ENCODE measurements at places on chromosomes 3 and 15.

DNA sequence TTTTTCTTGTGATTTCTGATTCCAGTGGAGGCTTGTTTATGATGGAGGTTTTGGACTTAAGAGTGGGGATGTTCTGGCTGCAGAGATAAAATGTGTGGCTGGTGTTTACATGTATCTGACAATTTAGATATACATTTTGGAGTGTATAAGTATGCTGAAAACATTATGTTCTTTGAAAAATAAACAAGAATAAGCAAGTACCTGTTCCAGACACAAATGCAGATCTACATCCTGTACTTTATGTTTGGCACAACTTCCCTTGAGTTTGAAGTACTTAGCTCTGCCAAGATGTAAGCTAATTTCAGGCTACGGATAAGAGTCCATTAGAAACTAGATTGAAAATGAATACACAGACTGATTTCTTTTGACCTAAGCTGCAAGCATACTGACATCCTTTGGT lies 277.2 kb downstream of the CHST2 start:
- no peak for DNase-seq

GRCh38 chr3:88589138-88589537 lies 439.4 kb downstream of the C3orf38 start:
- DNase-seq, result no peak

- no peak for DNase-seq
These were observed 7.7 kb downstream of the ITIH1 start for GRCh38 chr3:52784931-52785590.

GRCh38 chr3:1533763-1534162 lies 440.9 kb downstream of the CNTN6 start:
- DNase-seq, result no peak

GRCh38 chr3:39295184-39295775 lies 15.4 kb upstream of the CX3CR1 start:
- DNase-seq, result no peak

- no peak for DNase-seq
These were observed 10.9 kb upstream of the OXTR start for GRCh38 chr3:8780279-8780678.

- no peak for DNase-seq
These were observed 741.5 kb downstream of the EDEM1 start for GRCh38 chr3:5929027-5929426.

DNA sequence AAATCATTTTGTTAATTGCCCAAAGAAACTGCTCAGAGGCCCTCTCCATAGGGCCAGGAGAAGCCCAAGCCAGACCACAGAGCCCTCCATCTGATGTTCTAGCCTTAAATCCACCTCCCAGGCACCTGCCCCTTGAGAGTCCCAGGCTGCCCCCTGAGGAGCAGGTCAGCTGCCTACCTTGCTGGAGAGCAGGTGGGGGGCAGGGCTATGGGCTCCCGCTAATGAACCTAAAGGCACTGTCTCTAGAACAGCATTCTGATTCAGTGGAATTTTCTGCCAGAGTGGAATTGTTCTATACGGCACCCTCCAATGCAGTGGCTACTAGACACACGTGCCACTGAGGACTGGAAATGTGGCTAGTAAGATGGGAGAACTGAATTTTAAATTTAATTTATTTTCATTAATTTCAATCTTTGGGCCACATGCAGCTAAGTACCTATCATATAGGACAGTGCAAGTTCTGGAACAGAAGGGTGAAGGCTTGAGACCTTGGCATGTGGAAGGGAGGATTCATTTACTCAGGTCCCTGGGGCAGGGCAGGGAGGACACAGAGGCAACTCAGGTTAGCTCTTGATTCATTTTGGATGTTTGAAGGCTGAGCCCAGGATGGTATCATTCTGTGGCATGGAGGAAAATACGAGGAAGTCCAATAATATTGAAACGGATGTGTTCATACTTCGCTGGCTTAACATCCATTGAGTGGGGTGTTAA lies 11.4 kb downstream of the AMOTL2 start:
- no peak for DNase-seq

GRCh38 chr15:94000606-94001005 lies 230.8 kb upstream of the MCTP2 start:
- no peak for DNase-seq

GRCh38 chr15:55564347-55565145 lies 23.6 kb downstream of the PYGO1 start:
- no peak for DNase-seq

DNA sequence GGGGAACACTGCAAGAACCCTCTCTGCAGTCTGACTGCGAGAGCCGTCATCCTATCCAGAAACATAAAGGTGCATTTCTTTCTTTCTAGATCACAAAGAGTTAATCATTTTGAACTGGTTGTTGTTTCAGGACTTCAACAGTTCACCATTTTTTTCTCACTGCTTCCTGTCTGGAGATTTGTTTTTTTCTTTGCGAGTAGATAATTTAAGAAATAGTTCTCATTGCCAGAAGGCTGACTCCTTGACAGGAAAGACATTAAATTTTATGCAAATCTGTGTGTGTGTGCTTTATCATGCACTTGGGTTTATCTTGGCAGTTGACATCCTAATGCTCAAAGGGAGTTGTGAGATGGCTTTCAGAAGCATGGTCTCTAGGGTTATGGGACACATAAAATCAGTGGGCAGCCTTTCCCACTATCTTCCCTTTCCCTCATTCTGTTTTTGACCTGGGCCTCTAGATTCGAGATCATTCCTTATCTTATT lies 123.5 kb upstream of the TBL1XR1 start:
- DNase-seq, result no peak

- no peak for DNase-seq
These were observed 103.5 kb downstream of the CD47 start for GRCh38 chr3:107987036-107987939.

DNA sequence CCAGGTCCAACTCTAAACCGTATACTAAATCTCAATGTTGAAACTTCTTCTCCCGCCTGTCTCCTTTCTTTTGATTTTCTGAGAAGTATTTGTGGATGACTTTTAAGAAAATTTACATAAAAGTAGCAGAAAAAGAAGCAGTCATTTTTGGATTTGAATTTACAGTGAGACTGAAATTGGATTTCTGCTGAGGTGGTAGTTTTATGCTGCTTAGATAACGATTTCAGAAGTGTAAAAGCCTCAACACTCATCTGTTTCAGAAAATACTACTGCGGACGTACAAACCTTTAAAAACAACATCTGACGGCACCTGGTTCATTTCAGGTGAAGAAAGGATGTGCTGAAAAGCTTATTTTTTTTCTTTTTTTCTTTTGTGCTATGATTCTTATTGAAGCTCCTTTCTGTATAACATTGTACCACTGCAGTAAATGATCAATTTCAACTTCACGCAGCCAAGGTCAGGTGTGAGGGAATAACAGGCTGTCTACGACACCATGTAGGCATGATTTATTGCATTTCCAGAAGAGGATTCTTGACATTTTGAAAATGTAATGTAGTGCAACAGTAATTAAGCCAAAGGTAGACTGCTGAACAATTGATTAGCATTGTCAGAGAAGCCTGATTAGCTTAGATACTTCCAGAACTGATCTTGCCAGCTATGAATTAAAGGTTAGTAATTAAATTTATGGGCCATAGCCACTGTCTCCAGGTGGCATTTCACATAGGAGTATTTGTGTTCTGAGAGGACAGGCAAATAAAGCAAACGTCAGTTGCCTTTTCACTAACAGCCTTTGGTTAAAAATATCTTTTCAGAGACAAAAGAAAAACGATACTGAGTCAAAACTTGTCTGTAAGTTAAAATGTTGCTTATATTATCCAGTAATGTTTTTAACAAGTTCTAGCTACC lies 134.6 kb upstream of the KBTBD8 start:
- peak; percentile 72 for DNase-seq

- no peak for DNase-seq
These were observed 8.4 kb downstream of the MYO1E start for GRCh38 chr15:59364248-59364647.

DNA sequence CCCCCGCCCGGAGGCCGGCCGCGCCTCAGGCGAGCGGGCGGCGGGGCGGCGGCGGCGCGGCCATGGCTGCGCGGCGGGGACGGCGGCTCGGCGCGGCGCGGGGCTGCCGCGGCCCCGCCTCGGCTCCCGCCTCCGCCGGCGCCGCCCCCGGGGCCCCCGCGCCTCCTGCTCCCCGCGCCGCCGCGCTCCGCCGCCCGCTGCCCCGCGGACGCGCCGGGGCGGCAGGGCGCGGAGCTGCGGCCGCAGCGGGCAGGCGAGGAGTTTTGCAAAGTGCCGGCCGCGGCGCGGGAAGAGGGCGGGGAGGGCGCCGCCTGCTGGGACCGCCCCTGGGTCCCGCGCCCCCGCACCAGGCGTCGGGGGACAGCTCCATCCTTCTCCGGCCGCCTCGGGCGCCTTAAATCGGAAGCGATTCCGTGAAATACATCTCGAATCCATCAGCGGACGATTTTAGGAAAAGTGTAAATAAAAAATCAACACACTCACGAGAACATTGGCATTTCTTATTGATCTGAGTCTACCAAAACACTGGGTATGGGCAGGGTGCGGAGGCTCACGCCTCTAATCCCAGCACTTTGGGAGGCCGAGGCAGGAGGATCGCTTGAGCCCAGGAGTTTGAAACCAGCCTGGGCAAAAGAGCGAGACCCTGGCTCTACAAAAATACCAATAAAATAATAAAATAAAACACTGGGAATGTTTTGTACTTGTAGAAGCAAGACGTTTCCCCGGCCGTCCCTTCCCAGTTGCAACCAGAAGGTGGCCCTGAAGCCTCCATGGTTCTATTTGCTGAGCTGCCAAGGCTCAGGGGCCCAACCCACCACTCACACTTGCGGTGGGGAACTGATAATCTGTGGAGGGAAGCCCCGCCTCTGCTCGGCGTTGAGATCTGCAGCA lies 136.9 kb downstream of the NUP210 start:
- DNase-seq, result no peak

- DNase-seq, result no peak
These were observed 431.8 kb upstream of the CCDC54 start for GRCh38 chr3:106945435-106945834.

- DNase-seq, result no peak
These were observed 8.0 kb downstream of the CLDN16 start for GRCh38 chr3:190396001-190396400.

DNA sequence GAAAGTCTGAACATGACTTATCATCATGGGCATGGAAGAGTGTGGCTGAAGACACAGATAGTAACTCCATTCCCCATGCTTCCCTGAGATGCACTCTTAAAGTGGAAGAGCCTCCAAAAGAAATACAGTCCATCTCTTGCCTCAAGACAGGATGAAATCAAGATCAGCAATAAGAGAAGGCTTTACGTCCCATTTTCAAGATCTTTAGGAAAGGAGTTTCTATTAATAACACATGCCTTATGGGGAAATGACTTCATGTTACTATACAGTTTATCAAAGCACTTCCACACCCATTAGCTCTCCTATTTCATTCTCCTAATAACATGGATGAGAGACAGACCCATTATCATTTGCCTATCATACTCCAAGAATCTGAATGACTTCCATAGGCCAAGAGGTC lies 6.1 kb upstream of the KBTBD12 start:
- no peak for DNase-seq

Data from NCI-H1417 treated with DMSO at 0.1 percent for 48 hours (cell line).